ENCODE measurements at places on chromosomes 7 and 10. TPM values are rescaled to one million over a fixed set of nuclear protein-coding genes. Genes with fewer than 3 reads are reported as not detected.

DNA sequence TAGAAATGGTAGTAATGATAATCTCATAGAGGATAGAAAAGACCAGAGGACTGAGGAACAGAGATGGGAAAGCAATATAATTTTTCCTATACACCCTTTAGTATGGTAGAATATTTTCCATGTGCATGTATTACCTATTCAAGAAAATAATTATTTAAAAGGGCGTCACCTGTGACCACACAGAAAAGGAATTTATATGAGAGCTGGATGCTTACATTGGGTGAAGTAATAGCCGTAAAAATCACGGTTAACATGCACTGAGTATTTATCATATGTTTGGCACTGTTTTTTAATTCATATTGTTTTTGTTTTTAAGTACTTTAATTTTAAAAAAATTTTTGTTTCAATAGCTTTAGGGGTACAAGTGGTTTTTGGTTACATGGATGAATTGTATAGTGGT lies 195.1 kb downstream of the IPMK start:
- H3K4me3 ChIP-seq, result no peak overlapping the region
- no peaks in the 10 kb centered on the region for H3K4me1 ChIP-seq
- DNase-seq, result no peak
- no peaks in the 10 kb centered on the region for H3K27me3 ChIP-seq
- no peaks in the 10 kb centered on the region for H3K36me3 ChIP-seq

DNA sequence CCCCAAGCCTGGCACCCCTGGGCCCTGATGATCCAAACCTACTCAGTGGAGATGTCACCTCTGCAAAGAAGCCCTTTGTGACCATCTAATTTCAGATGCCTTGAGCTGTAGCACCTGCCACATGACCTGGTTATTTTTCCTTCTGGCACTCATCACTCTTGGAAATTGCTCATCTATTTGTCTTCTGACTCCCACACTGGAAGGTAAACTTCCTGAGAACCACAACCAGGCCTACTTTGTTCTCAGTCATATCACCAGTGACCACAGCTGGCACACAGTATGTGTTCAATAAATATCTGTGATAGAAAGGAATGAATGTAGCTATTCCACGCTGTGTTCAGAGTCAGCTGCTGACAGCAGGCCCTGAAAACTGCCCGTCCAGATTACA lies 97.1 kb downstream of the SH3PXD2A start:
- H3K4me3 ChIP-seq, result no peak overlapping the region
- no peaks in the 10 kb centered on the region for H3K36me3 ChIP-seq
- peak overlapping the region; percentile 76 for H3K27ac ChIP-seq
- H3K4me1 ChIP-seq, result no peaks in the 10 kb centered on the region
- H3K27me3 ChIP-seq, result no peaks in the 10 kb centered on the region

DNA sequence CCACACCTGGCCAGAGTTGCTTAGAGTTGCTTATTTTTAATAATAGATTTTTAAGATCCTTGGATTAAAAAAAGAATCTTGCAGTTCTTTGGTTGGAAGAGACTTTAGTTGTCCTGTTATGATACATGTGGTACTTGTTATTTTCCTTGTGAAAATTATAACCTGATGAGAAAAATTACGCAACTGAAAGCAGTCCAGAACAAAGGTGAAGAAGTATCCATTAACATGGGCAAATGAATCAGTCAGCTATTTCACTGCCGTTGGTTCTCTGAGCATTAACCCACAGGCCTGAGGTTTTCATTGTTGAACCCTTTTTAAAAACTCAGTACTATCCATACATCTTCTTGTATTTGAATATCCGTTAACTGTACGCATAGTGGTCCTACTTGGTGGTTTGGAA lies 68.2 kb downstream of the GALNT11 start:
- H3K4me3 ChIP-seq, result no peak overlapping the region
- no peaks in the 10 kb centered on the region for H3K36me3 ChIP-seq
- no peaks in the 10 kb centered on the region for H3K27me3 ChIP-seq
- no peak for DNase-seq

DNA sequence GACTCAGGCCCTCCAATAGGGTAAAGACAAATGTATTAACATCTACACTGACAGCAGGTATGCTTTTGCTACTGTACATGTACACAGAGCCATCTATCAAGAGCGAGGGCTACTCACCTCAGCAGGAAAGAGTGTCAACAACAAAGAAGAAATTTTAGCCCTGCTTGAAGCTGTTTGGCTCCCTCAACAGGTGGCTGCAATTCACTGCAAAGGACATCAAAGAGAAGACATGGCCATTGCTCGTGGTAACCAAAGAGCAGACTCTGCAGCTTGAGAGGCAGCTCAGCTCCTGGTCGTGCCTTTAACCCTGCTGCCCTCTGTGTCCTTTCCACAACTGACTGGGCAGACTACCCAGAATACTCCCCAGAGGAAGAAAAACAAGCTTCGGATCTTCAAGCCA lies 5.1 kb downstream of the AKR1B15 start:
- H3K27me3 ChIP-seq, result no peaks in the 10 kb centered on the region
- no peaks in the 10 kb centered on the region for H3K36me3 ChIP-seq
- no peak overlapping the region for H3K4me3 ChIP-seq
- no peak for DNase-seq

DNA sequence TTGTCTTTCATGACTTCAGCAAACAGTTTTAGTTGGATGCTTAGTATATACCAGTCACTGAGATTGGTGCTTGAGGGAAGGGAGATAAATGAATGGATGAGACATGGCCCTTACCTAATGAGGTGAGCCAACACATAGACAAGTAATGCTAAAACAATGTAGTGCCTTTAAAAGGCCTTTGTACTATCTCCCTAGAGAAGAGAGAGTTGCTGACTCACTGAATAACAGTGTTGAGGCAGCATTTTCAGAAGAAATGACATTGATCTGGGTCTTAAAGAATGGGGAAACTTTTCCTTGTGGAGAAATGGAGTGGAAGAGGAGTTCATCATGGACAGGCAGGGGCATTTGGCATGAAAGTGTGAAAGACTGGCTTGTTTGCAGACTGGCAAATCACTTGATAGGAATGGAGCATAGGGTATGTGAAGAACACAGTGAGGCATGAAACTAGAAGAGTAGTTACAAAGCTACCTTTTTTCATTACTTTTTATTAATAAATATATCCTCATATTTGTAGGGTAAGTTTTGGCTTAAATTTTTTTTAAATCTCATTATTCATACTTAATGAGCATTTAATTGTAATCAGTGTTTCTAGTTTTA lies 91.2 kb downstream of the KAT6B start:
- no peaks in the 10 kb centered on the region for H3K4me1 ChIP-seq
- H3K36me3 ChIP-seq, result no peaks in the 10 kb centered on the region
- no peak for DNase-seq
- no peak overlapping the region for H3K4me3 ChIP-seq
- H3K27ac ChIP-seq, result no peak overlapping the region

DNA sequence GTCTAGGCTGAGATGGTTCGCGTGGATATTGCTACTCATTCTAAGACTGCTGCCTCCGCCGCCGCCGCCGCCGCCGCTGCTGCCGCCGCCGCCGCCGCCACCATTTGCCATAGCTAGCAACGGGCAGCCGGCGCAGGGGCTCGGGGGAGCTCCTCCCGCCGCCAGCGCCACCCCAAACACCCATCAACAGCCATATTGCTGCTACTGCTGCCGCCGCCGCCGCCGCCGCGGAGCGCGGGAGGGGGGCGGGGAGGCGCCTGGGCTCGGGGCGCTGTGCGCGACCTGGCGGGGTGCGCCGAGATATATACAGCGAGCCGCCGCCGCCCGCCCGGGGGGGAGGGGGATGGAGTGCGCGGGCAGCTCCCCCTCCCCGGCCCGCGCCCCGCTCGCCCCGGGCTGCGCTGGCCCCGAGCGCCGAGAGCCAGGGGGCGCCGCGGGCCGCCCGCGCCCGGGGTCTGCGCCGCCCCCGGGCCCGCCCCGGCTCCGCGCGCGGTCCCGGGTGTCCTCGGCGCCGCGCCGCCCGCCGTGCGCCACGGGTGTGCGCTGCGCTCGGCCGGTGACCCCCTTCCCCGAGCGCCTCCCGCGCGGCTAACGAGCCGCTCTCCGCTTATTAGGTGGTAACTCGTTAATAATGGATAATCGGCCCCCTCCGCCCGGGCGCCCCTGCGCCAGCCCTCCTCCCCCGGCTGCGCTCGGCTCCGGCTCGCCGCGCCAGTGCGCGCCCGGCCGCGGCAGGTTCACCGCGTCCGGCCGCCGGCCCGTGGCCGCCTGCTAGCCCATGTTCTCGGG lies at the start of gene KCNMA1:
Gene KCNMA1, minus strand, starts transcription at position 277 of the 789 bp plus-strand sequence.
- H3K36me3 ChIP-seq, result no peaks in the 10 kb centered on the region
- H3K27me3 ChIP-seq, result no peaks in the 10 kb centered on the region
- H3K4me1 ChIP-seq, result peaks cover 66% of the 10 kb centered on the region

GRCh38 chr7:28835800-28836199 lies 122.3 kb downstream of the TRIL start:
- no peaks in the 10 kb centered on the region for H3K36me3 ChIP-seq
- no peaks in the 10 kb centered on the region for H3K4me1 ChIP-seq
- no peak overlapping the region for H3K4me3 ChIP-seq
- no peak for DNase-seq

Gene TMEM176A
- polyA plus RNA-seq, result 127 TPM

GRCh38 chr7:102981451-102981850 lies 68.7 kb downstream of the LRRC17 start:
- no peak overlapping the region for H3K27ac ChIP-seq
- no peak overlapping the region for H3K4me3 ChIP-seq
- no peak for DNase-seq

- DNase-seq, result no peak
- no peaks in the 10 kb centered on the region for H3K27me3 ChIP-seq
- no peak overlapping the region for H3K27ac ChIP-seq
- H3K36me3 ChIP-seq, result no peaks in the 10 kb centered on the region
Measured at GRCh38 chr10:72056932-72057751, 31.2 kb downstream of the SPOCK2 start.

Gene YWHAG
- 62.4 TPM for polyA plus RNA-seq

DNA sequence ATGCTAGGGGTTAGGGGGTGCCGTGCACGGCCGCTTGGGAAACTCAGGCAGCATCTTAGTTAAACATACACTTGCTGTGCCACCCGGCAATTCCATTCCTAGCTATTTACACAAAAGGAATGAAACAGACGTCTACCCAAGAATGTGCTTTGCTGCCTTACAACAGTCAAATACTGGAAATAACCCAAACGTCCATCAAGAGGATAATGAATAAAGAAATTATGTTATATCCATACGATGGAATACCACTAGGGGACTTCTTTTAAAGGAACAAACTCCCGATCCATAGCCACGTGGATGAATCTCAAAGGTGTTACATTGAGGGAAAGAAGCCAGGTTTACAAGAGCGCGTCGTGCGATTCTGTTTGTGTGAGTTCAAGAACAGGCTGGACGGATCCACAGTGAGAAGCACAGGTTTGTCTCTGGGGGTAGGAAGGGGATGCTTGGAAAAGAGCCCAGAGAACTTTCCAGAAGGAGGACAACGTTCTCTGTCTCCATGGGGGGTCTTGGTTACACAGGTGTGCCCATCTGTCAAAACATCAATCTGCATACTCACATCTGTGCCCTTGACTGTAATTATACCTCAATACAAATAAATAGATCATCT lies 41.8 kb downstream of the STK32C start:
- no peak for DNase-seq
- H3K36me3 ChIP-seq, result no peaks in the 10 kb centered on the region
- H3K4me1 ChIP-seq, result peaks cover 19% of the 10 kb centered on the region
- H3K27ac ChIP-seq, result peak overlapping the region; percentile 66
- H3K4me3 ChIP-seq, result no peak overlapping the region

GRCh38 chr10:43069579-43069978 lies 7.3 kb upstream of the RET start:
- no peak overlapping the region for H3K4me3 ChIP-seq
- no peak overlapping the region for H3K27ac ChIP-seq
- peaks cover 18% of the 10 kb centered on the region for H3K4me1 ChIP-seq
- no peak for DNase-seq
- no peaks in the 10 kb centered on the region for H3K27me3 ChIP-seq

Gene GARIN1A
- not detected for polyA plus RNA-seq

Gene PNLIPRP3
- not detected for polyA plus RNA-seq

DNA sequence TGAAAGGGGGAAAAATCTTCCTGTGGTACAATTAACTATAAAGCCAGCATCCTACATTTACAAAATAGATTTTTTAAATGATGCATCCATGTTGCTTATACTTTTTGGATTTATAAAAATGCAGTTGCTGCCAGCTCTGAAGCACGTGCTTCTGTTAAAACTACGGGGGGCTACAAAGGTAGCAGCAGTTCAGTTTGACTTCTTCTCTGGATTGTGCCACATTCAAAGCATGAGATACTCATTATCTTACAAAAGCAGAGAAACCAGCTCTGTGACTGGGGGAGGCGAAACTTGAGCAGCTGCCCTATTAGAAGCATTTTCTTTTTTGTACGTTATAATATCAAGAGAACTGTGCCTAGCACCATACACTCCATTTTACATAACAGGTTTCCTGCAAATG lies 31.1 kb downstream of the NEUROD6 start:
- no peak for DNase-seq
- no peaks in the 10 kb centered on the region for H3K36me3 ChIP-seq
- no peaks in the 10 kb centered on the region for H3K4me1 ChIP-seq
- no peak overlapping the region for H3K27ac ChIP-seq

Gene RSPH10B
- 0.09 TPM for polyA plus RNA-seq

DNA sequence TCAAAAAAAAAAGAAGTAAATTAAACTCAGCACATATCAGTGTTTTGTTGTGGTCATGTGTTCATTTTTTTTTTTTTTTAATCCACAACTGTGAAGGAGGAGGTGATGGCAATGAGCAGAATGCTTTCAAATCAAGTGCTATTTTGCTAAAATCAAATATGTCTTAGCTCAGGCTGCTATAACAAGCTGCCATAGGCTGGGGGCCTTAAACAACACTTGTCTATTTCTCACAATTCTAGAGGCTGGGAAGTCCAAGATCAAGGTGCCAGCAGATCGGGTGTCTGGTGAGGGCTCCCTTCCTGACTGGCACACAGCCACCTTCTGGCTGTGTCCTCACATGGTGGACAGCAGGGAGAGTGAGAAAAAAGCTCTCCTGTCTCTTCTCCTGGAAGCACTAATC lies 203.9 kb downstream of the FAM107B start:
- H3K36me3 ChIP-seq, result no peaks in the 10 kb centered on the region
- H3K4me1 ChIP-seq, result no peaks in the 10 kb centered on the region
- no peak overlapping the region for H3K27ac ChIP-seq
- H3K27me3 ChIP-seq, result no peaks in the 10 kb centered on the region
- H3K4me3 ChIP-seq, result no peak overlapping the region
- DNase-seq, result no peak

- H3K27ac ChIP-seq, result peak overlapping the region; percentile 92
- H3K27me3 ChIP-seq, result no peaks in the 10 kb centered on the region
- DNase-seq, result peak; percentile 89
- H3K36me3 ChIP-seq, result peaks cover 12% of the 10 kb centered on the region
Measured at GRCh38 chr7:2734751-2735571, 47.0 kb downstream of the AMZ1 start.

DNA sequence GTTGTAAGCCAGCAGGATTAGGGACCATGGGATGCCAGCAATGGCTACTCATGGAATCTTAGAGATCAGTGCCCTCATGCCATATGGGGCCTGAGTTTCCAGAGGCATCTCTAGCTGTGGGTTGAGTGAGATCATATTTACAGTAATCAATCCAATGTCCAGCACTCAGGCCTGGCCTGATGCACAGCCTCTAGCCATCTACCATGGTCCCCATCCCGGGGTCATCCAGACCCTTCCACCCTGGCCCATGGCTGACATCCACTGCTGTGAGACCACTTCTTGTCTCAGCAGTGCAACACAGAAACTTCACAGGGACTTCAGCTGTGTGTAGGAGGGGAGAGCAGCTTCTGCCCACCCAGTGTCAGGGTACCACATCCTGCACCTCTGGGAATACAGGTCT lies 6.5 kb upstream of the ADCY1 start:
- H3K27ac ChIP-seq, result no peak overlapping the region
- H3K4me1 ChIP-seq, result no peaks in the 10 kb centered on the region
- no peak overlapping the region for H3K4me3 ChIP-seq
- H3K36me3 ChIP-seq, result no peaks in the 10 kb centered on the region
- no peak for DNase-seq

Gene NXPH1
- polyA plus RNA-seq, result not detected
